ENCODE measurements at places on chromosomes 4 and X.

- peak; percentile 98 for DNase-seq
These were observed 90.8 kb downstream of the IRF2 start for GRCh38 chr4:184383497-184384055.

DNA sequence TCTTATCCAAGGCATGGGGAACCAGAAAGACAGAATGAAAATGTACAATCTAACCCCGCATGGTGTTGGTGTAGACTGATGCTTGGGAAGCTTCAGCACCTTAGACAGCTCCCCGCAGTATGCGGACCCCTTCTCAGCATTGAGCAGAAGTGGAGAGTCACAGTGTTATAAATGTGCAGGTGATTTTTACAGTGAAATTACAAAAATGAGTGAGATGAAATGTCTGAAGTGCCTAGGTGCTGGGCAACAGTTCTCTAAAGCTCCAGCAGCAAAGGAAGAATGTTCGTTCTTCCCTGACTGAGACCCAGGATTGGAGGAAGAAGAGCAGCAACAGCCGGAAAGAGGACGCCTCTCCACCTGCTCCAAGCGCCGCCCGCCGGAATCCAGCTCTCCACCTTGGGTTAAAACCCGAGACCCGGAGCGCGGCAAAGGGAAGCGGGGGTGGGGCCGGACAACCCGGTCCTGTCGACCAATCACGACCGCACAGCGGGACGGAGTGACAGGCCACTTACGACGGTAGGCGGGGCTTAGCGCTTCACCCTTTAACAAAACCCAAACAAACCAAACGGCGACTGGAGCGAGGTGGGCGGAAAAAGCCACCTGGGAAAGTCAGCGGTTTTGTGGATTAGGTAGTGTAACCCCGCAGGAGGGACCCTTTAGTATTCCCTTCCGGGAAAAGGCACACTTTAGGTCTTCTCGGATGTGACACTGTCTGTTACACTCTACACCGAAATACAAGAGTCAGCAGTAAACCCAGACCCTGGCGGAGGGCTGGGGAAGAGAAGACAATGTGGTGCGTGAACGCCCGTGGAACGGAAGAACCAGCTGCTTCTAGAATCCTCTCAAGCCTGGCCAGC, at the start of gene GLRA3:
Gene GLRA3 (minus strand): TSS at position 403 of the 857 bp plus-strand sequence. CDS start 436 bp downstream, outside the sequence.
- DNase-seq: peak; percentile 42

GRCh38 chr4:154189346-154189745, 302.3 kb downstream of the DCHS2 start:
- DNase-seq: peak; percentile 25

- DNase-seq: no peak
These were observed 85.7 kb downstream of the TEX13C start for GRCh38 chrX:125405339-125405738.

- DNase-seq: peak; percentile 11
These were observed 98.0 kb downstream of the RELL1 start for GRCh38 chr4:37588150-37588549.

DNA sequence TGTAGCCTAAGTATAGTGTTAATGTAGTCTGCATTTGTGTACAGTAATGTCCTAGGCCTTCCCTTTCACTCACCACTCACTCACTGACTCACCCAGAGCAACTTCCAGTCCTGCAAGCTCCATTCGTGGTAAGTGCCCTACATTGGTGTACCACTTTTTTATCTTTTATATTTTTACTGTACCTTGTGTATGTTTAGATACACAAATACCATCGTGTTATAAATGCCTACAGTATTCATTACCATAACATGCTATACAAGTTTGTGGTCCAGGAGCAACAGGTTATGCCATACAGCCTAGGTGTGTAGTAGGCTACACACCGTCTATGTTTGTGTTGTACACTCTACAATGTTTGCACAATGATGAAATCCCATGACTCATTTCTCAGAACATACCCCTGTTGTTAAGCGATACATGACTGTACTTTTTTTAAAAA, 15.4 kb downstream of the TSPAN5 start:
- peak; percentile 87 for DNase-seq

GRCh38 chrX:39479856-39480255, 617.9 kb downstream of the BCOR start:
- DNase-seq: no peak

- DNase-seq: no peak
These were observed 63.1 kb downstream of the ATP11C start for GRCh38 chrX:139869796-139870195.

GRCh38 chrX:121671649-121672048, 624.2 kb downstream of the GLUD2 start:
- no peak for DNase-seq

DNA sequence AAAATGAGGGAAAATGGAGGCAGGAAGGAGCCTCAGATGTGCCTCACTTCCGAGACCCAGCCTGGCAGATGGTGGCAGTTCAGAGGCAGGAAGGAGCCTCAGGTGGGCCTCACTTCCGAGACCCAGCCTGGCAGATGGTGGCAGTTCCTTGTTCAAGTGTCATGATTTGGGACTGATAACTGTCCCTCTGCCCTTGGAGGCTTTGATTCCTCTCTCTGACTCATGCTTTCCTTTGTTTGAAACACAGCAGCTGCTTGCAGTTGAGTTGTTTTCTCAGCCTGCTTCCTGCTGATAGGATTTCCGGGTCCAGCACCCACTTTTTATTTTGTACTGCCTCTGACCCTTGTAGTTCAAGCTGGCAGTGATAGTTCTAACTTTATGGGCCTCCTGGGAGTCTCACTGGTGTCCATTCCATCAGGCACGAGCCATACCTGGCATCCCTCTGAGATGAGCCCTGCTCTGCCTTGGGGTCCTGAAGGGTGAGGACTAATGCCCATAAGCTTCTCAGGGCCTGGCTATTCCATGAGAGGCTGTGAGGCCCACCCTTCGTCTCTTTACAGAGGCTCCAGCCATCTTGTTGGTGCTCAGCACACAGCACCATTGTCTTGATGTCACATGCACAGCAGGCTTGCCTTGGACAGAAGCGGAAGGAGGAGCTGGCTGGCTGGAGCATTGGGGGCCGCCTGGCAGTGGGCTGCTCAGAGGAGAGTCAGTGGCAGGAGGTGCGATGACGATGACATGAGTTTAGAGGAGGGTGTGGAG, 13.0 kb downstream of the RGS12 start:
- no peak for DNase-seq

DNA sequence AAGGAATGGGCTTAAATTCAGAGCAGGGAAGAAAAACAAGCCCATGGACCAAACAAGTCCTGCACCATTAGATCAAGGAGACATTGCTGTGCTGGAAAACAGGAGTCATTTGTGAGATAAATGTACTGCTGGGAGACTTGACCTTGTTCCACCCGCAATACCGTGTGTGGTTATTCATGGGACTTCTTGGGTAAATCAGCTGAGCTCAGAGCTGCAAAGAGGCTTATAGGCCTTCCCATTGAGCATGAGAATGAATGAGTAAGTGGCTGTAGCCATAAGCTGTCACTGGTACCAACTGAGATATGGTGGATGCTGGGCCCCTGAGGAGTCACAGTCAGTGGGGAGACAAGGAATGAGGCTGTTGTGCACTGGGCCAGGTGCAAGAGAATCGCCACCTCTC, 2.3 kb upstream of the CYTL1 start:
- no peak for DNase-seq

- no peak for DNase-seq
These were observed 127.7 kb downstream of the RBMX2 start for GRCh38 chrX:130529531-130529930.

DNA sequence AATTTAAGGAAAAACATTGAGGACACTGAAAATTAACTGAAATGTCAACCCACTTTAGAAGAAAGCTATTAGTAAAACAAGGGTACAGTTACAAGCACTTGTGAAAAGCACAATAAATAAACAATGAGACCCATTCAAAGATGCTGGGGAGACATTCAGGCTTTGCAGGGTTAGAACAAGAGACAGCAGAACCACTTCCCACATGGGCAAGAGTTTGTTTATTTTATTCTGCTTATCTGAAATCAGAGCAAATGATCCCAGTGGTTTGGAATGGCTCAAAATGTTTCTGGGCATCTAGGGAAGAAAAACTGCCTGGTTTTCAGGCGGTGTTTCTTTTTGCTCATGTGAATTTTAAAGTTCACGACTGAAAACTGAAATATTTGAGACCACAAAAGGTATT, 42.4 kb downstream of the PPP3CA start:
- DNase-seq: no peak

- peak; percentile 15 for DNase-seq
These were observed 63.8 kb upstream of the MTM1 start for GRCh38 chrX:150504397-150505182.

- DNase-seq: no peak
These were observed 136.1 kb downstream of the ARX start for GRCh38 chrX:24879679-24880078.

- DNase-seq: no peak
These were observed 671.8 kb downstream of the CCSER1 start for GRCh38 chr4:90798948-90799347.

GRCh38 chr4:47669946-47670345, 167.9 kb downstream of the CORIN start:
- DNase-seq: no peak

DNA sequence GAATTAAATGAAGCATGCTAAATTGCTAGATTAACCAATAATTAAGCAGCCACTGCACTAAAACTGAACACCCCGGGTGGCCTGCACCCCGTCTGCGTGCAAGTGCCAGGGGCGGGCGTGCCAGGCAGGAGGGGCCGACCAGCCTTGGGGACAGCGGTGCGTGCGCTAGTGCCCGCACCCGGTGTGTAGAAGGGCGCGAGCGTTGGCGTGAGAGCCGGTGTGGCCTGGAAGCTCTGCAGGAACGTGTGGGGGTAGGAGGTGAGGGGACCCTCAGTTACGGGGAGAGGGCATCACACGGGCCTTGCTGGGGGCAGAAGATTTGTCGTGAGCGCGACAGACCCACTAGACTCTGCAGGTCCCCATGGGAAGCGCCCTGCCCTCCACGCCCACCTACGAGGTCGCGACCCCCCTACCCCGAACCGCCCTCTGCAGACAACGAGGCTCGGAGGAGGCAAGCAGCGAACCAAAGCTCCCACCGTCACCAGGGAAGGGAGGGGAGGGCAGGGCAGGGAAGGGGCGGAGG, 105.8 kb downstream of the FAM53A start:
- DNase-seq: no peak

DNA sequence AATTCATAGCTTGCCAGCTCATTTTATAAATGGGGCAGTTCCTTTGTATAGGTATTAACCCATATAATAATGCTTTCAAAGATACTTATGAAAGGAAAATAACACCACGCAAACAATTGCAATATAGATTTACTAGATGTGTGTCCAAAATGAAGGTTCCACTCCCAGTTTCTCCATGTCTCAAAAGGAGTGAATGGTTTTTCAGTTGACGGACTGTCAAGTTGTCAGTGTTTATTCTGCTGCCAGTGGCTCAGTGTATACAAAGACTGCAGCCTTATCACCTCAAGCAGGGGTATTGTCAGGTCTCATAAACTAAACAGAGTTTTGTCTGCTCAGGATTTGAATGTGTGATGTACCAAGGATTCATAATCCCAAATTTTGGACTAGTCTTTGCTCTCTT, 585.3 kb upstream of the ATOH1 start:
- no peak for DNase-seq

GRCh38 chrX:41119803-41120202, 34.6 kb downstream of the USP9X start:
- DNase-seq: no peak

Data from fibroblast of mammary gland (primary cell).